ENCODE measurements at places on chromosomes 6 and 20.
A peak's percentile ranks its signal among the peaks of the same experiment; 100 is the strongest.

GRCh38 chr6:56962441-56962840 lies 7.5 kb downstream of the BEND6 start:
- no peak for DNase-seq

DNA sequence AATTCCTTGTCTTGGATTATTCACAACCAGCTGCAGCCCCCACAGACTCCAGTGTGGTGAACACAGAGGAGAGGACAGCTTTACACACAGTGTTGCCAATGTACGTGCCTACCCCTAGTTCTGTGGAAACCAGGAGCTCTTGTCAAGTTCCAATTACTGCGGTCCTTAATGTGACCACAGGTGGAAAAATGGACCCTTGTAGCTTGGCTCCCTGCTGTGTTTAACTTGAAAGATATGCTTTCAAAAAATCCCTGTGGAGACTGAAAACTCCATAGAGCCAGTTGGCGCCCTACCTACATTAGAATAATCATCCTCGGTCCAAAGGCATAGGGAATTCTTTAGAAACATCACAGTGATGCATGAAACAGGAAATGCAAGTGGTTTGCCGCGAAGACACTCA lies 118.3 kb upstream of the SLC22A23 start:
- DNase-seq, result no peak

DNA sequence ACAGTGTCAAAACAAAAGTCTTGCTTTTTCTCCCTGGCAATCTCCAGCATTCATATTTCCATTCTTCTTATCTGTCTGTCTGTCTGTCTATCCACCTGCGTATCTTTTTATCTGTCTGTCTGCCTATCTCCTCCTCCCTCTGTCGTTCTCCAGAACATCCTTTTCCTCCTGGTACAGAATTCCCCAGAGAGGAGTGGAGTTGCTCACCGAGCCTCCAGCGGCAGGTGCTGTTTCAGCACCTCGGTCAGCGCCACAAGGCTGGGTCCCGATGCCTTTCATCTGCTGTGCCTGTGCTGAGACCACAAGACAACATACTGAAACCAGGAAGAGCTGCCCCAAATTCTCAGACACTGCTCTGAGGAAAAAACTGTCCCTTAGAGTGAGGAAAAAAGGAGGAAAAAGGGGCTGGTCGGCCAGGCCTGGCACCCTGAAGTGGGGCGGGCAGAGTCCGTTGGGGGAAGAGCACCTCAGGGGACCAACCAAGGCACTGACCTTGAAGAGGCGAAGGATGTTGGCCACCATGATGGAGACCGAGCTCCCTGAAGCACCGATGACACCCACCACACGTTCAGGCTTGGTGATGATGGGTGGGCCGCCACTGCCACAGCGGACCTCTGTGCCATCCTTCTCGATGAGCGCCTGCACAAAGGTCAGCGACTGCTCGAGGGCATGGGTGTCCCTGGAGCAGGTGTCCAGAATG lies 13.3 kb downstream of the GRM4 start:
- peak; percentile 42 for DNase-seq

GRCh38 chr6:17178326-17178725 lies 76.5 kb downstream of the STMND1 start:
- DNase-seq, result no peak

GRCh38 chr6:26251354-26252076 lies 113.5 kb upstream of the BTN3A2 start:
- DNase-seq, result peak; percentile 96

DNA sequence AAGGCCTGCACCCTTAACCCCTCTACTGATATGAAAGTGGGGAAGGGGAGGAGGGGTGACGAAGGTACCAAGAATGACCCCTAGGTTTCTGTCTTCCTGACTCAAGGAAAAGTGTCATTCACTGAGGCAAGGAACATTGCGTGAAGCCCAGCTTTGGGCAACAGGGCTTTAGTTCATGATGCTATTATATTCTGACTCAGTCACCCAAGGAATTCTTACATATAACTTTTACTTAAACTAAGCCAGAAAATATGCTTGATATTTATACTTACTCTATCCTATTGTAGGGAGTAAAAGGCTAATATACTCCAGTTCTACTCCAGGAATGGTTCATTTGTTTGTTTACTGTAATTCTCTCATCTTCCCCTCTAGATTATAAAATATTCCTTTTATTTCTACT lies 60.5 kb downstream of the DOP1A start:
- DNase-seq, result no peak

DNA sequence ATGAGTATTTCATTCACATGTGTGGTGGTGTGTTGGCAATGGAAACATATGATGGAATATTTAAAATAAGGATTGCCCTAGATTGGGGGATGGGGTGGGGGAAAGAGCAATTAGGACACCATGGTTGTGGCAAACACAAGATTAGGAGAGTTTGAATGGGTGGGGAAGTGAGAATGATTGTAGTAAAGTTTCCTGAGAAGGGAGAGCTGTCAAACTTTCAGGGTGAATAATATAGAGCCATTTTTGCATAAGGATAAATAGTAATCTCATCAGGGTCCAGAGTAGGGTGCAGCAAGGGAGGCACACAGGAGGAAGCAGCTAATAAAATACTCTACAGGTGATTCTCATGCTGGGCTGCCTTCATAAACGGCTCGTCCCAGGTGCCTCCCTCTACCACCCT lies 294.9 kb upstream of the MARCKS start:
- DNase-seq, result no peak

- DNase-seq, result peak; percentile 27
Measured at GRCh38 chr20:49786668-49787370, 25.8 kb upstream of the SLC9A8 start.

- DNase-seq, result no peak
Measured at GRCh38 chr6:115838216-115838615, 222.5 kb downstream of the FRK start.

DNA sequence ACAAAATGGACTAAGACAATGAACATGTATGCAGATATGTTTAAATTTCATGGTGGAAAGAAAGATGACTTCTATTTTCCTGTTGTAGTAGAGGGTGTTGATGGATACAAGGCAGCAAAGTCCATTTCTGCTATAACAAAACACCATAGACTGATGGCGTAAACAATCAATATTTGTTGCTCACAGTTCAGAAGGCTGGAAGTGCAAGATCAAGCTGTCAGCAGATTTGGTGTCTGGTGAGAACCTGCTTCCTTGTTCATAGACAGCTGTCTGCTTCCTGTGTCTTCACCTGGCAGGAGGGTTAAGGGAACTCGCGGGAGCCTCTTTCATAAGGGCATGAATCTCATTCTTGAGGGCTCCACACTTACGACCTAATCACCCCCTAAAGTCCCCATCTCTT lies 83.0 kb upstream of the ELOVL5 start:
- DNase-seq, result no peak

- peak; percentile 69 for DNase-seq
Measured at GRCh38 chr20:51022803-51023616, at the start of gene KCNG1. KCNG1 (minus strand) TSS chr20:51023107; CDS start chr20:51010338, 12,769 bp downstream.

- no peak for DNase-seq
Measured at GRCh38 chr6:143264986-143265764, 185.3 kb downstream of the ADAT2 start.

DNA sequence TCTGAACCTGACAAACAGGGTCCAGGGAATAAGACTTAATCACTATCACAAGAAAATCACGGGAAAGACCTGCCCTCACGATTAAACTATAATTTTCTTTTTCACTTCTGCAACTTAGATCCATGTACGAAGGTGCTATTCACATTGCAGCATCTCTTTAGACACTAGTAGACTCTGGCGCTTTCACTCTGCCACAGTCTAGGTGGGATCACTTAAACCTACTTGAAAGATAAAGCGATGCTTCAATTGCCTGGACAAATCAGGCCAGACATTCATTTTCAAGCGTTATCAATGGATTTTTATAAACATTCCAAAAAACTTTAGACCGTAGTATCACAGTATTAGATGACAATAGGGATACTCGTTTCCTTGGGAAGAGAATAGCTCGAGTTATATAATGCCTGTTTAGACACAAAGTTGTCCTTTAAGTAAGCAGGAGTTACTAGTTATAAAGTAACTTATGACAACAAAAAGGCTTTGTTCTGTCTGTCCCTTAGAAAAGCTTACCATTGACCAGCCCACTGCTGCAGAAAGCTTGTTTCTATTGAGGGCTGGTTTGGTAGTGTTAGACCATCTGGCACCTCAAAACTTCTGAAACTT lies 367.3 kb downstream of the UTRN start:
- DNase-seq, result no peak

GRCh38 chr20:273884-274283 lies 16.4 kb downstream of the DEFB132 start:
- DNase-seq, result no peak

DNA sequence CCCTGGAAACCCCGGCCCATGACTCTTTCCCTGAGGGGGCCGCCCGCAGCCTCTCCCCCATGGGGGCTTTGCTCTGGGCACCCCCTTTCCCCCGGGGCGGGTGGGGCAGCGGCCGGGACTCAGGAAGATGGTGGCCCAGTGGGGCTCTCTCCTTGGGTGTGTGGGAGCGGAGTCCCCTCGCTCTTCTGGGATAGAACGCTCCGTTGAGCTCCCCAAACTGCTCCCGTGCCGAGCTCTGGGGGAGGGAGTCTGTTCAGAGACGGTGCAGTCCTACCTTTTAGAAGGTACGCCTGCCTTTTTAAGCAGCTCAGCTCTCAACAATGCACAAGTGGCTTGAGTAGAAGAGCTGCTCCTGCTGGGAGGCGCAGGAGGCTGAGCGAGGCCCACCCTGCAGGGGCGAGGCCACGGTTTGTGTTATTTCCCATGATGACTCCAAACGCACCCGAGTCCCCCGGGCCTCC lies 21.7 kb upstream of the BHLHE23 start:
- DNase-seq, result no peak

GRCh38 chr6:79469376-79470246 lies 67.6 kb downstream of the LCA5 start:
- DNase-seq, result peak; percentile 14

DNA sequence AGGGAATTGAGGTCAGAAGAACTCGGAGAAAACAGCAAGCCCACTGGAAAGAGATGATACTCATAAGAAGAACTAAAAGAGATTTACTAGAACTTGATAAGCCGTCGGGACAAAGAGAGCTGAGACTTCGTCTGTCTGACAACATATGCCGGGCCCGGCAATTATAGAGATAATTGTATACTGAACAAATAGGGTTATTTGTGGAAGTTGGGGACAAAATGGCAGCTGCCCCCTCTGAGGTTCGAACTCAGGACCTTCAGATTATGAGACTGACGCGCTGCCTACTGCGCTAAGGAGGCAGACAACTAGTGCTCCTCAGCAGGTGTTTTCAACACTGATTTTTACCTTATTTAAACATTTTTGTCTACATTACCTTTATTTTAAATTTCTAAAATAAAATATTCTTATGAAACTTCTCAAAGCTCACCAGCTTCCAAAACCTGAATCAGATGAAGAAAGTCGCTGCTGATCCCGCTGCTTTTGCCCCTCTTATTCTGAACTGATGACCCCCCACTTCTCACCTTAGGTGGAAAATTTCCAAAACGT lies 29.3 kb upstream of the TRIM27 start:
- DNase-seq, result peak; percentile 63

GRCh38 chr6:91879386-91879995 lies 1292.6 kb upstream of the MAP3K7 start:
- no peak for DNase-seq

- peak; percentile 4 for DNase-seq
Measured at GRCh38 chr6:64497634-64498033, 862.0 kb downstream of the PHF3 start.

- no peak for DNase-seq
Measured at GRCh38 chr6:131042664-131043063, 20.4 kb downstream of the EPB41L2 start.

DNA sequence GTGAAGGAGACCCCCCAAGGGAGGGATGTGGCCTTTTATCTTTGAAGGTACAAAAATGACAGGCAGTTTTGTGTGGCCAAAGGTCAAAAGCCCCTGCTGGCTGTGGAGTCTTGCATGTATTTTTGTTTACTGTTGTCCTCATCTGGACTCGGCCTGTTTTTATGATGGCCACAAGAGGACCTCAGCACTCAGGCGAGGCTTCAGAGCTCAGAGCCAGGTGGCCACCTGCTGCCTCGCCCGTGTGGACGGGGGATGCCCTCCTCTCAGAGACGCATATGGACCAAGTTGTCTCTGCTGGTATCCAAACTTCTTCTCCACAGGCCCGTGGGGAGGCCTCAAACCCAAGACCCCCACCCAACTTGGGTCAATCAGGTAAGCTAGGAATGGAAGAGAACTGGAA lies 118.2 kb downstream of the DACT2 start:
- DNase-seq, result no peak

- no peak for DNase-seq
Measured at GRCh38 chr6:48917233-48917632, 545.8 kb downstream of the MMUT start.

- DNase-seq, result peak; percentile 99
Measured at GRCh38 chr6:75205776-75206575, at the start of gene COL12A1. COL12A1 (minus strand) TSS chr6:75206053; CDS start chr6:75202792, 3,261 bp downstream.

GRCh38 chr6:124941259-124941658 lies 21.0 kb upstream of the RNF217 start:
- DNase-seq, result no peak

DNA sequence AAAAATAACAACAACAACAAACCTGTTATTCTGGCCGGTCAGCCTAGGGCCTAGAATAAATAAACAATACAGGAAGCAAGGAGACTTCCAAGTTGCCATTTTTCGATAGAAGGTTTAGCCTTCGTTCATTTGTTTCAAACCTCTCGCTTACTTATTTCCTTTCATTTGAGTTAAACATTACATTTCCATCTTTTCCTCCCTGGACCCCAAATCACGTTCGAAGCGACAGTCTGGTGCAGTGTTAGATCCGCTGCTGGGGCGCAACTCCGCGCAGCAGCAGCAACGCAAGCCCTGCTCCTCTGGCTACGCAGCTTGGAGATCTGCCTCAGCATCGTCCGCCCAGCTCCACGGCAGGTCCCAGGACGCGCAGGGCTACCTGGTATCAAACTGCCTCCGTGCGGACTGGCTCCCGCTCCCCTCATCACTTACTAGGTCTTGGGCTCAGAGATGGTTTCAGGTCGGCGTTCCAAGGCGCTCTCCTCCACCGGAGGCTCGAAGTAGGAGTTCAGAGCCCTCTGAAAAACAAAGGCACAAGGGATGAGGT lies 530 bp downstream of the TDP2 start:
- peak; percentile 35 for DNase-seq

DNA sequence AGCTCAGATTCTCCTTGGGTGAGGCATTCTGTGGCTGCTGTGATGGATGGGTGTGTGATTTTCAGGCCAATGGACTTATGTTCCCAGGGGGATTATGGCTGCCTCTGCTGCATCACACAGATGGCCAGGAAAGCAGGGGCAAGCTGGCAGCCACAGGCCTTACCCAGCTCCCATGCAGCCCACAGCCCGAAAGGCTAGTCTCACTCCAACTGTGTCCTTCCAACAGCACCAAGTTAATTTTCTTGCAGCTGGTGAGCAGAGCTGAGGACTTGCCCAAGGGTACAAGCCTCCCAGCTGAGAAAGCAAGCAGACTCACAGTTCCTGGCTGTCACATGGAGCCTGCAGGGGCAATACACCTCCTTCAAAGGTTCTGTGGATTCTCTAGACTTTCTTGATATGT lies 155.2 kb upstream of the KHDRBS2 start:
- DNase-seq, result no peak

DNA sequence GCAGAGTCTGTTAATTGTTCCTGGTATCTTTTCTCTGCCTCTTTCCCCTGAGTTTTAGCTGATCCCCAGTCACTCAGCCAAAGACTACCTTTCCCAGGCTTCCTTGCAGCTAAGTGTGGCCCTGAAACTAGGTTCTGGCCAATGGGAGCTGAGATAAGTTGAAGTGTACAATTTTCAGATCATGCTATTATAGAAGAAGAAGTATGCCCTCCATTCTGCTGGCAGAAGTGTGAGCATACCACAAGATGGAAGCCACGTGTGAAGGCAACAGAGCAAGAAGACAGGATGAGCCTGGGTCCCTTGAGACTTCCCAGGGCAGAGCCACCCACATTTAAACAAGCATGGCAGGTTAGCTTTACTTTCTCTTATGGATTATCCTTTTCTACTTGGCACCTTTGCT lies 273.2 kb downstream of the HIVEP2 start:
- DNase-seq, result no peak
